ENCODE measurements at places on chromosomes 12 and 14. TPM values are rescaled to one million over a fixed set of nuclear protein-coding genes. Genes with fewer than 3 reads are reported as not detected.

Gene MUCL1
- not detected for total RNA-seq

Gene BBOF1
- total RNA-seq: 0.98 TPM

Gene ARHGEF25
- 1.5 TPM for total RNA-seq

GRCh38 chr12:23139026-23139425, 514.1 kb downstream of the ETNK1 start:
- no peak for DNase-seq

DNA sequence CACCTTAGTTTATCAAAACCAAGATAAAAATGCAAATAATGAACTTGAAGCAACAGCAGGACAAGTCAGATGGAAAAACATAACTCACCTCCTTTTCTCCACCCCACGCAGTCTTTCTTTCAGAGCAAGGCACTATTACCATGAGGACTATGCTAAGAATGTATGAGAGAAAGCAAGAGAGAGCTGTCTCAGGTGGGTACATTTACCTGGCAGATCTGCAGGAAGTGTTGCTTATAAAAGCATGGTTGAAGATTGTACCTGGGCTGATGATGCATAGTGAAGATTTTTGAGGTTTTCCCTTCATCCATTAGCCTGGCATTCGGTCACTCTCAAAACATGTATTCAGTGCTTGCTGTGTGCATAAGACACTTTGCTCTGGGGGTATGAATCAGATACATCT, 68.8 kb upstream of the IFNG-AS1 start:
- no peak for DNase-seq
